NCI-H187 treated with DMSO at 0.1 percent for 48 hours (cell line): ENCODE measurements at places on chromosomes 3 and 15.

DNA sequence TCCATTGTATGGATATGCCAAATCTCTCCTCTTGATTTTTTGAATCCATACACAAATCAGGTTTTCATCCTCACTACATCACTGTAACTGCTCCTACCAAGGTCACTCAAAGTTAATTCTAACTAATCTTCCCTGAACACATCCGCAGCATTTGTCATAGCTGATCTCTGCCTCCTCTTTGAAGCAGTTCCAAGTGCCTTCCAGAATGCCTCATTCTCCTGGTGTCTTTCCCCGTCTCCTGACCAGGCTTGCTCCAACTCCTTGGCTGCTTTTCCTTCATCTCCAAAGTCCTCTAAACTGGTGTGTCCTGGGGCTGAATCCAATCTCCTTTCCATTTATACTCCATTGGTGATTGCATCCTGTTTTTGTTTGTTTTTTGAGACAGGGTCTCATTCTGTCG is 26.8 kb downstream of the KLHDC8B start:
- no peak for DNase-seq

DNA sequence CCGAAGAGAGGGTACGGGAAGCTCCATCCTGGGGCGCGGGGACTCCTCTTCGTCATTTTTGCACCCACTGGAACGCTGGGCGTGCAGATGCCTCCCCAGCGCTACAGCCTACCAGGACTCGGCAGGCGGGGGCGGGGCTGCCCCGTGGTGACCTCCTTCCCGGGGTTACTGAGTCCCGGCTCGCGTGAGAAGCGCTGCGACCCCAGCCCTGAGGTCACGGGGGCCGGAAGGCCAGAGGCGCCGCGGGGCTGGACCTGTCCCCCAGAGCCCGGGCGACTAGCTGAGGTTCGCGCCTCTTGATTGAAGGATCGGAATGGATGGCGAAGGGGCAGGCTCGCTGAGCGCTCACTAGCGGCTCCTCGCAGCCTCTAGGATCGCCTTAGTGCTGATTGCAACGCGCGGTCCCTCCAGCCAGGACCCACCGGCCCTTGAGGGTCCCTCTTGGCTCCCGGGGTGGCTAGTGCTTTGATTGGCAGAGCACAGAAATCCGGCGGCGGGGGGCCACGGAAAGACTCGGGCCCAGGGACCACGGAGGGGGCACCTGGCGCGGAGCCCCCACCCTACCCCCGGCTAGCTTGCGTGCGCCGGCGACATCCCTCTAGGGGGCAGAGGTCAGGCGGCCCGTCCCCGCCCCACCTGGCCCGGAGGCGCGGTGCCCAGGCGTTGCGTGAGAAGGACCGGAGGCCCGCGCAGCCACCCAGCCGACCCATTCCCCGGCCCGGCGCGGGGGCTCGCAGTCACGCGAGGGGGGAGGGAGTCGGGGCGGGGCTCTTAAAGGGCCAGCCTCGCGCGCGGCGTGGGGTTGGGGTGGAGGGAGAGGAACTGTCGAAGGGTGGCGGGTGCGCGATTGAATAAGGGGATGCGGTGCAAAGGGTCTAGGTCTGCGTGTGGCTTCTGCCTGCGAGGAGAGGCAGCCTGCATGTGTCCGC is 781 bp upstream of the CYP1A1 start:
- no peak for DNase-seq

- DNase-seq, result no peak
Measured at GRCh38 chr15:57751177-57751800, 44.8 kb downstream of the POLR2M start.

- no peak for DNase-seq
Measured at GRCh38 chr15:85583923-85584390, 203.6 kb downstream of the AKAP13 start.

DNA sequence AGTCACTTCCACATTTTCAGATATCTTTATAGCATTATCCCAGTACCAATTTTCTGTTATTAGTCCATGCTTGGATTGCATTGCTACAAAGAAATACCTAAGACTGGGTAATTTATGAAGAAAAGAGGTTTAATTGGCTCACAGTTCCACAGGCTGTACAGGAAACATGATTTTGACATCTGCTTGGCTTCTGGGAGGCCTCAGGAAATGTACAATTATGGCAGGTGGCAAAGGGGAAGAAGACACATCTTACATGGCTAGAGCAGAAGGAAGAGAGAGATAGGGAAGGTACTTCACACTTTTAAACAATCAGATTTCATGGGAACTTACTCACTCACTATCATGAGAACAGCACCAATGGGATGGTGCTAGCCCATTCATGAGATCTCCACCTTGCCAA is 172.3 kb upstream of the GPR149 start:
- DNase-seq, result no peak

DNA sequence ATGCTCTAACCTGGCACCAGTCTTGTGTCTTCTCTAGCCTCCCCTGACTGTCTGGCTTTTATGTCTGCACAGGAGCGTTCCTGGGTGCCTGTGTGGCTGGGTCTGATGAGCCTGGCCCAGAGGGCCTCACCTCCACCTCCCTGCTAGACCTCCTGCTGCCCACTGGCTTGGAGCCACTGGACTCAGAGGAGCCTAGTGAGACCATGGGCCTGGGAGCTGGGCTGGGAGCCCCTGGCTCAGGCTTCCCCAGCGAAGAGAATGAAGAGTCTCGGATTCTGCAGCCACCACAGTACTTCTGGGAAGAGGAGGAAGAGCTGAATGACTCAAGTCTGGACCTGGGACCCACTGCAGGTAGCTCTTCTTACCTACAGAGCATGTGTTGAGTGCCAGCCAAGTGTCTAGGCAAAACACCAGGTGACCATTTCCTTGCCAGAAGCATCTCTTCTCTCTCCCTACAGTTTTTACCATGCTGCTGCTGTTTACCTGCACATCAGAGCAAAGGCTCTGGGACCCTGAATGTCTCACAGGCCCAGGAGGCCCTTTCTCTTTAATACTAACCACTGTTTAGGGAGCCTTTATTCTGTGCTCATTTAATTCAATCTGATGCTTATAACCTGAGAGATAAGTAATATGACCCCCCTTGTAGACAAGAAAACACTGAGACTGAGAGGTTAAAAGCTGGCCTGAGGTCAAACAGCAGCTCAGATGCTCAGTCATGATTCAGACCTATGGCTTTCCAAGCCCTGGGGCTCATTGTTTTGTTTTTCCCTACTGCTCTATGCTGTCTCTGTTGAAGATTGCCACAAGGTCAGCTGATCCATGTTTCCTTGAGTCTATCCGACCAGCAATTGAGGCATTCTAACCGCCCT is 10.4 kb downstream of the PODXL2 start:
- DNase-seq, result no peak

GRCh38 chr3:159252274-159252673 is 450.4 kb downstream of the MFSD1 start:
- DNase-seq, result no peak

- DNase-seq, result no peak
Measured at GRCh38 chr3:116939091-116939490, 229.5 kb downstream of the TUSC7 start.

DNA sequence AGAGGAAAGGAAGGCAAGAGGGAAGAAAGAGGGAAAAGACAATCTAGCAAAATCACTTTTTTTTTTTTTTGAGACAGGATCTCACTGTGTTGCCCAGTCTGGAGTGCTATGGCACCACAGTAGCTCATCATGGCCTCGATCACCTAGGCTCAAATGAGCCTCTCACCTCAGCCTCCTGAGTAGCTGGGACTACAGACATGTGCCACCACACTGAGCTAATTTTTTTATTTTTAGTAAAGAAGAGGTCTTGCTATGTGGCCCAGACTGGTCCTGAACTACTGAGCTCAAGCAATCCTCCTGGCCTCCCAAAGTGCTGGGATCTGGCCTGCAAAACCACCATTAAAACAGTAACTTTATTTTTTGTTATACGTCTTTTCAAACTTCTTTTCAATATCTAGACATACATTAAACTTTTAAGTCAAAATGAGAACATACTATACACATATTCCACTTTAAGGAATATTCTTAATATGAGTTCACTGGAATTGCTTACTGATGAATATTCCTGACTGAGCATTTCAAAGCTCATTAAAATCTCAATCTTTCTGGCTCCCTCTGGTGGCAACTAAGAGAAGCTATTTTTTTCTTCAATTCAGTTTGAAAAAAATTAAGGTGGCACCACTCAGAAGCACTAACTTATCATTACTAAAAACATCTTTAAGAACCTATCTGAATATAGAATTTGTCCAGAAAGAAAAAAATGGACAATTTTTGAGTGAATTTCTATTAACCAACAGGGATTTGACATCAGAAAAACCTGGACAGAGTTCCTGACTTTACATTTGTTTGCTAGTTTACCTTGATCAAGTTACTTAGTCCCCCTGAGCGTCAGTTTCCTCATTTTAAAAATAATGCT is 40.9 kb downstream of the UACA start:
- DNase-seq, result no peak

- no peak for DNase-seq
Measured at GRCh38 chr3:9081184-9081818, 118.0 kb upstream of the RAD18 start.

DNA sequence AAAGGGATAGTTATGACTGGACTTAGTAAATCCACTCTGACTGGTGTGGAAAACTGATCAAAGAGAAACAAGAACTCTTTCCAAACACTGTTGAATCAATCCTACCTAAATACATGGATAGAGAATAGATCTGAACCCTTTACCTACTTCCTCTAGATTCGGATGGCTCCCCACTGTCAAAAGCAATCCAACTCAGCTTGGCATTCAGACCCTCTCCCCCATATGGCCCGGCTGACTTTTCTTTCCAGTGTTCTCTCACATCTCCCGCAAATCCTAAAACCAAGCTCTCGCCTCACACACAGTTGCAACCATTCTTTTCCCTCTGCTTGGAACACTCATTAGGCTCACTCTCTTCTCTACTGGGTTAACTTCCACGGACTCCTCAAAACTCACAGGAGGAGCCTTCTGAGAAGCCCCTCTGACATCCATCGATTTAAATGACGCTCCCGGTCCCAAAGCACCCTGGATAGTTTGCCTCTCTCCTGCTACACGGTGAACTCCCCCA is 639 bp downstream of the SPICE1 start:
- no peak for DNase-seq

GRCh38 chr3:10006762-10007090 is 19.5 kb upstream of the FANCD2 start:
- DNase-seq, result no peak

DNA sequence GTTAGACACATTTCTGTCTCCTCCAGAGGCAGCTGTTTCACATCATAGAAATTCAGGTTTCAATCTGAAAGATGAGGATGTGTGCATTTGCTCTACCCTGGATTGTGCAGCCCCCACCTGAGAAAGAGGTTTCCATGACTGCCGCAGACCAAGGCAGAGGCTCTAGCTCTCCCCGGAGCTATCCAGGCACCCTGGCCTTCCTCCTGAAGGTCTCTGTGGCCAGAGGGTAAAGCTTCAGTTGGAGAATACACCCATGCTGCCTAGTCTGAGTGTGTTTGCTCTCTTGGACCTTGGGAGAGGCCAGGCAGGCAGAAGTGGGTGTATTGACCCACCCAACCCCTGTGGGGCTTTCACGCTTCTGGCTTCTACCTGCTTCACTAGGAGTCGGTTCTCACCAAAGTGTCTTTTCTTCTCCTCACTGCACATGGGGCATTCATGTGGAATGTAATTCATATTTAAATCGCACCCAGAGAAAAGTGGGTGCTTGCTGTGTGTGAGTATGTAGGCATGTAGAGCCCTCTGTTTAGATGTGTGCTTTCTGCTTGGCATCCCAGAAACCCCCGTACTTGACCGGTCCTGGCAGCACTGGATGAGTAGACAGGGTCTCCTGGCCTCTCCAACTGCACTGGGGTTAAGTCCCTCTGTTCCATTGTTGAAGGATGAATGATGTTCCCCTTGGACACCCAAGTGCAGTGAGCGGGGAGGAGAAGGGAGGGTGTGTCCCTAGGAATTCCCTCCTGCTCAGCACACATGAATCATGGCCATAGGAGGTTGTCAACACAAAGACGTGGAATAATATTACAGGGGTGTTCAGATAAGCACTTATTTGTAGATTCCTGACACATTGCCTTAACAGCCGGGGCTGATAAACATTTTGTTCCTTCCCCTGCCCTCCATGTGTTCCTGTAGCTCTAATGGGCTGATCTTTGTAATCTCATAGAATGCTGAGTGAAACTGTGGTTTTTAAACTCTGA is 20.3 kb upstream of the RAB6B start:
- DNase-seq, result no peak

DNA sequence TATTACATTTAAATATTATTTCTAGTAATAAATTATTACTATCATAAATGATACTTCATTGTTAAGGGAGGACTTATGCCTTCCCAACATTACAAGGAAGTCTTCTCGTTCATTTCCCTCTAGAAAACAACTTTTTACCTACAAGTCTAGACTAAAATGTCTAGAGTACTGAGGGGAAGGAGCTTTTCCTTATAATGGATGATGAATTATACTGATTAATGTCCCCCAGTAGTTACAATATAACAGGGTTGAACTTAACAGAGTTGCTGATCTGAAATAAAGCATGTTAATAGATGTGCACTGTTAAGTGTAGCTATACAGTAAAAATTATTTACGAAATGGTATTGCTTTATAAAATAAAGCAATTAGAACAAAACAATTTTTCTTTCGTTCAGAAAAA is 2.7 kb upstream of the MNS1 start:
- no peak for DNase-seq
